Left cardiac atrium (tissue), 4 donors: ENCODE measurements at places on chromosomes 11 and 22. TPM values are rescaled to one million over a fixed set of nuclear protein-coding genes. Genes with fewer than 3 reads are reported as not detected.

The APOBEC3F gene
- total RNA-seq = 6.6 TPM

The MLC1 gene
- 0.29 TPM for total RNA-seq

DNA sequence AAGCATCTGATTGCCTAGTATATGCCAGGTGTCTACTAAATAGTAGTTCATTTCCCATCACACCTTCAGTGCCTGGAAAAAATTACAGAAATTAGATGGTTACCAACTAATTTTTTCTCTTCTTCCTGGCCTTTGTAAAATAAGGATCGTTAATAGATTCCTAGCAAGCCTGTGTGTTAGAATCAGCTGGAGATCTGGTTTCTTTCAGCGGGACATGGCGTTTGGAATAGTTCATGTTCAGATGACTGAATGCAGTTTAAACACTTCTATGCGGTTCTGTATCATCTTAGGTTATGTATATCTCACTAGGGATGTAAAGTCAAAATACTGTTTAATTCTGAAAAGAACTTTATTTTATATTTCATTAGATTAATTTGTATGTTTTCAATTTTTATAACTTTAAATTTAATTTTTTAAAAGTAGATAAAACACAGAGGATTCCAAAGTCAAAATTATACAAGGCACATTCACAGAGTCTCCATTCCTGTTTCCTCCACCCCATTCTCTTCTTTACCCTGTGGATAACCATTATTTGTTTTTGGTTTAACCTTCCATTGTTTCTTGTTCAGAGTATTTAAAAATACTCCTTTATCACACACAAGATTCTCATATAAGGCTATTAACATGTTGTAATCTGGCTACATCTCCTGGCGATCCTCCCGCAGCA is 132.8 kb downstream of the ATXN10 start:
- DNase-seq = no peak

DNA sequence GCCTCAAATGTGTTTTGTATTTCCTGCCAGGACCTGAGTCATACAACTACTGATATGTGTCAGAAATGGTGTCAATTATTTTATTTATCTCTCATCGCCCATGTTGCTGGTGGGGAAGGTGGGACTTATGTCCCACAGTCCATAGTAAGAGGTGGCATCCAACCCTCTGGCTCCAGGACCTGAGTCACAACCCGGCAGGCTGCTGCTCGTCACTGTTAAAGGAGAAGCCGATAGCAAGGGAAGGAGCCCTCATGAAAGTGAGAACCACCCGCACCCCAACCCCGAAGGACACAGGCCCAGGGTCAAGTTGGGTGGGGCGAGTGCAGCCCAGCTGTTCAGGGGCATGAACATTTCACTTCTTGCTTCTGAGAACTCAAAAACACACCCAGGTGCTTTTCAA is 33.1 kb upstream of the TP53I11 start:
- DNase-seq = no peak

DNA sequence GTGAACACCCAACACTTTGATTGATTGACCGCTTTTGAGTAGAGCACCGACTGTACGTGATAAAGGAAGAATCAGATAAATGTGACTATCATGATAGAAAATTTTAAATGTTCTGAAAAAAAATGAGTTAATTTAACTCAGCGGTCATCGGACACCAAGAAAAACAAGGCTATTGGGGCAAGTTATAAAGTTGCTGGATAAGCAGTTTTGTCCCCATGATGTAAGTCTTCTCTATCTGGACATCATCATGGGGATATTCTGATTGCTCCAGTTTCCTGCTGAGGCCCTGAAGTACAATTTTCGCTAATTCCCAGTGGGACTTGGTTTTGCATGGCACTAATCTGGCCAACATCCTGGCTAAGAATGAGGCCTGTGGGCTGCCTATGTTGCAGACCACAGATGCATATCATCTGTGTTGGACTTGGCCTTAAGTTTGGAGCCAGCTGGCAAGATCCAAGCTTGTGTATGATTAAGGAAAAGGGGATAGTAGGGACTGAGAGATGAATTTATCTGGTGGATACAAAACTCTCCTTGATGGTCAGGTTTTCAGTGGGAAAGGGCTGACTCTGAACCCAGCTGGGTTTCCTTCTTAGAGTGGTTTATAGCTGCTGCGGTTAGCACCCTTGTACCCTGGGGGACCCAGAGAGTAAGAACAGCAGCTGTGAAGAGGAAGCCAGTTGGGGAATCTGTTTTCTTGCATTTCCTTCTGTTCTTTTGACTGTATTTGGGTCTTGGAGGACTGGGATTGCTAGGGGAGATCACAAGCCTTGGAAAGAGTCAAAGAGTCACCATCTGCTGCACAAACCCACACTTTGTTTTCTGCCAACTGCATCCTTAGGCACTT is 118.3 kb downstream of the SEZ6L start:
- no peak for DNase-seq

The ASPHD2 gene
- 0.31 TPM for total RNA-seq

The MPZL3 gene
- 1.0 TPM for total RNA-seq

The MS4A8 gene
- total RNA-seq = not detected

- no peak for DNase-seq
Measured at GRCh38 chr11:6248248-6248647, 9.4 kb downstream of the CNGA4 start.

GRCh38 chr22:24069721-24070120 is 58.6 kb downstream of the CABIN1 start:
- DNase-seq = no peak
